ENCODE measurements at places on chromosomes 7 and 10. TPM values are rescaled to one million over a fixed set of nuclear protein-coding genes. Genes with fewer than 3 reads are reported as not detected.

The NRAP gene
- total RNA-seq = under 0.01 TPM

The EBLN1 gene
- total RNA-seq = not detected

The MGAM2 gene
- not detected for total RNA-seq

The PNLIPRP2 gene
- total RNA-seq = not detected

The ENTPD1 gene
- 0.16 TPM for total RNA-seq

The ABCB1 gene
- total RNA-seq = 0.36 TPM

The SPDYE9 gene
- 0.08 TPM for total RNA-seq

The TEX36 gene
- 2.1 TPM for total RNA-seq

The PRSS2 gene
- total RNA-seq = not detected

Data from fibroblast of the aortic adventitia (primary cell).